ENCODE measurements at places on chromosomes 12 and 14.

- peak; percentile 67 for DNase-seq
- H3K27ac ChIP-seq = peak within 1 kb of the TSS; percentile 81
- H3K4me1 ChIP-seq = peaks cover 36% of the 10 kb centered on the region
- peak within 1 kb of the TSS; percentile 82 for H3K4me3 ChIP-seq
- no peaks in the 10 kb centered on the region for H3K27me3 ChIP-seq
- no peaks in the 10 kb centered on the region for H3K36me3 ChIP-seq
These were observed at the start of gene RILPL1 for GRCh38 chr12:123533672-123534643. TSS of gene RILPL1 (minus strand) at chr12:123533719. CDS start at chr12:123533482, 237 bp downstream.

- DNase-seq = no peak
- H3K4me3 ChIP-seq = peak overlapping the region; percentile 99
- peaks cover 28% of the 10 kb centered on the region for H3K4me1 ChIP-seq
These were observed 478 bp downstream of the RITA1 start for GRCh38 chr12:113186033-113186365.

DNA sequence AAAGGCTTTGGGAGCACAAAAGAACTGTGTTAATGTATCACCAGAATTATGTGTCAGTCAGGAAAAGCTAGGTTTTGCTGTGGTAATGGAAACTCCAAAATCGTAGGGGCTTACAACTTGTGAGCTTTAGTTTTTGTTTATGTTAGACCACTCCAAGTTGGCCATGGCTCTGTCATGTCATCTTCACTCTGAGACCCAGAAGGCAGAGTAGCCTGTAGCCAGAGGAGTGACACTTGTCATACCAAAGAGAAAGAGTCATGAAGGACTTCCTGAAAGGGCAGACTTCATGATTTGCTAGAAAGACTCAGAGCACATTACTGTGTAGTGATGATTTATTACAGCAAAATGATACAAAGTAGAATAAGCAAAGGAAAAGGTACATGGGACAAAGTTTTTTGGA lies 133.6 kb upstream of the SSTR1 start:
- no peaks in the 10 kb centered on the region for H3K27me3 ChIP-seq
- H3K4me1 ChIP-seq = peaks cover 8% of the 10 kb centered on the region
- DNase-seq = no peak
- H3K36me3 ChIP-seq = no peaks in the 10 kb centered on the region
- no peak overlapping the region for H3K27ac ChIP-seq

- H3K4me3 ChIP-seq = no peak overlapping the region
- peak overlapping the region; percentile 70 for H3K27ac ChIP-seq
- no peaks in the 10 kb centered on the region for H3K36me3 ChIP-seq
- H3K27me3 ChIP-seq = no peaks in the 10 kb centered on the region
- DNase-seq = peak; percentile 77
These were observed 7.7 kb upstream of the PPP1R13B start for GRCh38 chr14:103854822-103855733.

- no peaks in the 10 kb centered on the region for H3K36me3 ChIP-seq
- no peak overlapping the region for H3K27ac ChIP-seq
- H3K4me1 ChIP-seq = no peaks in the 10 kb centered on the region
- DNase-seq = peak; percentile 43
- H3K4me3 ChIP-seq = no peak overlapping the region
- no peaks in the 10 kb centered on the region for H3K27me3 ChIP-seq
These were observed 366.6 kb downstream of the EMP1 start for GRCh38 chr12:13562915-13563742.

GRCh38 chr12:124379938-124380754 lies 85.3 kb downstream of the RFLNA start:
- peaks cover 54% of the 10 kb centered on the region for H3K4me1 ChIP-seq
- DNase-seq = peak; percentile 73
- H3K27me3 ChIP-seq = no peaks in the 10 kb centered on the region
- peaks cover 78% of the 10 kb centered on the region for H3K36me3 ChIP-seq
- no peak overlapping the region for H3K4me3 ChIP-seq
- H3K27ac ChIP-seq = peak overlapping the region; percentile 90
